ENCODE measurements at places on chromosomes 1 and 21.
A peak's percentile ranks its signal among the peaks of the same experiment; 100 is the strongest.

DNA sequence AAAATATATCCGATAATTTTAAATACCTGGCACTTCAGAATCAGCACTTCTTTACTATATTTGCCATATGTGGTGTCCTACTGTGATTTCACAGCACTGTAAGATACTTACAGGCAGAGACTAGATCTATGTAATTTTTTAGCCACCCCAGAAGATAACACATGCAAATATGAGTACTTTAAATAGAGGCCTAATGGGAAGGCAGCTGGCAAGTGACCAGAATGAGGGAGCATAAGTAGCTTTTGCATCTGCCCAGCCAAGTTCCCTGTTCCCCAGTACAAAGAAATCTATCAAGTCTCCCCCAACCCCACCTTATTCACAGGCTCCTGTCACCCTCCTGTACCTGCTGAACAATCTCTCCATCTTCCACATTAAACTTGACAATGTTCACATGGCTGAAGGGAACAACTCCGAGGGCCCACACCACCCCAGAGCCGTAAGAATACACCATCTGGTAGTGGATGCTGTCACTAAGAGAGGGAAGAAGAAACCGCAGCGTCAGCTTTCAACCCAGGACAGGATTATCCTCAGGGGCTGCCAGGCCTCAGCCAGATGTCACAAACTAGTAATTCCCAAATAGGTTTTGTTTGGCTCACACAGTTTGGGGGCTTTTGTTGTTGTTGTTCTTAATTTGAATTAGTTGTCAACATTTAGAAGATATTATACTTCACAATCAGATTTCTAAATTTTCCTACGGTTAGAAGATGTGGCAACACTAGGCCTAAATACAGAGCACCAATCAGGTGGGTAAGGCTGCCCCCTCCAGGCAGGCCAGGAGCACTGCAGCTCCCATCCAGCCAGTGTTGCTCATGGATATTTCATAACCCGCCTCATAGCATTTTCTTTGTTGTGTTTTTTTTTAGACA is 10.4 kb downstream of the EMC1 start:
- peak; percentile 2 for DNase-seq

DNA sequence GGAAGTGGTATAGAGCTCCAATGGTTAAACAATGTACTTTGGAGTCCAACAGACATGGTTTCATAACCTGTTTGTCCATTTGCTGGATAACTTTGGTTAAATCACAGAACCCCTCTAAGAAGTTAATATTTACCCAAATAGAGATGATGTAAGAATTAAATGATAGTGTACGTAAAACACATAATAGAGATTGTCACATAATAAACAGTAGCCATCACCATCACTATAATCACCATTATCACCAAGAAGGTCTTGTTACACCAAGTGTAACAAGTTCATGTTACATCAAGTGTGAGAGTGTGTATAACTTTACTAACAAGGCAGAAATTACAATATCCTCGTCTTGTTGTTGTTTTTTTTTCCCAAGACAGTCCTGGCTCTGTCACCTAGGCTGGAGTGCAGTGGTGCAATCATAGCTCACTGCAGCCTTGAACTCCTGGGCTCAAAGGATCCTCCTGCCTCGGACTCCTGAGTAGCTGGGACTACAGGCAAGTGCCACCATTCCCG is 23.3 kb downstream of the NUCKS1 start:
- no peak for DNase-seq

- DNase-seq, result no peak
Observed at GRCh38 chr1:114512595-114513280, 1.7 kb upstream of the TRIM33 start.

DNA sequence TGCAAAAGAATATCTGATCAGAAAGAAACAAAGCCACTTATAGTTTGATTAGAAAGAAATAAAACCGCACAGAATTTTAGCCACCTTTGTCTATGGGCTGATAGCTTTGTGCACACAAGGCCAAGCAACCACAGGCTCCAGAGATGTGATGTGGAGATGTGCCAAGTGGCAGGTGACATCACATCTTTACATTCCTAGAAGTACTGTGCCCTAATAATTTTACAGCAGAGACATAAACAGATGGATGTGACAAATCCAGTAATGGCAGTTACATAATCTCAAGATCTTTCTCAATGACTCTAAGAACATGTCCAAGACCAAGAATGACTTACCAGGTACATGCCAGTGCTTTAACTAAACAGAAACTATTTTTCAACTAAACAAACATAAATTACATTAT is 159.5 kb downstream of the LTN1 start:
- DNase-seq, result no peak

DNA sequence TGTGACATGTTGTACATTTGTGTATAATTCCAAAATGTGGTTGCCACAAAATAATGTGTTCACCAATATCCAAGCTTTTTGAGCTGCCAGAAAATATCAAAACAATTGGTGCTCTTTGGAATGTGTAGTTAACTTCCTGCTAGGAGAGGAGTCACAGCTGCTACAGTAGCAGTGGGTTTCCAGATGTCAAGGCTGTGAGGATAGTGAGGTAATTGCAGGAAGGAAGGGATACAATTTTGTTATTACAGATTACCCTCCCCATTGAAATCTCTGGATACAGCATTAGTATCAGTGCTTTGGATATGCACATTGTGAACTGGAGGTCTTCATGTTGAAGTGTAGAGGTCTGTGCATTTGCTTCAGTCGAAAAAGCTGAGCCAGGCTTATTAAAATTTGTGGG is 253.2 kb downstream of the PTPRC start:
- DNase-seq, result no peak

DNA sequence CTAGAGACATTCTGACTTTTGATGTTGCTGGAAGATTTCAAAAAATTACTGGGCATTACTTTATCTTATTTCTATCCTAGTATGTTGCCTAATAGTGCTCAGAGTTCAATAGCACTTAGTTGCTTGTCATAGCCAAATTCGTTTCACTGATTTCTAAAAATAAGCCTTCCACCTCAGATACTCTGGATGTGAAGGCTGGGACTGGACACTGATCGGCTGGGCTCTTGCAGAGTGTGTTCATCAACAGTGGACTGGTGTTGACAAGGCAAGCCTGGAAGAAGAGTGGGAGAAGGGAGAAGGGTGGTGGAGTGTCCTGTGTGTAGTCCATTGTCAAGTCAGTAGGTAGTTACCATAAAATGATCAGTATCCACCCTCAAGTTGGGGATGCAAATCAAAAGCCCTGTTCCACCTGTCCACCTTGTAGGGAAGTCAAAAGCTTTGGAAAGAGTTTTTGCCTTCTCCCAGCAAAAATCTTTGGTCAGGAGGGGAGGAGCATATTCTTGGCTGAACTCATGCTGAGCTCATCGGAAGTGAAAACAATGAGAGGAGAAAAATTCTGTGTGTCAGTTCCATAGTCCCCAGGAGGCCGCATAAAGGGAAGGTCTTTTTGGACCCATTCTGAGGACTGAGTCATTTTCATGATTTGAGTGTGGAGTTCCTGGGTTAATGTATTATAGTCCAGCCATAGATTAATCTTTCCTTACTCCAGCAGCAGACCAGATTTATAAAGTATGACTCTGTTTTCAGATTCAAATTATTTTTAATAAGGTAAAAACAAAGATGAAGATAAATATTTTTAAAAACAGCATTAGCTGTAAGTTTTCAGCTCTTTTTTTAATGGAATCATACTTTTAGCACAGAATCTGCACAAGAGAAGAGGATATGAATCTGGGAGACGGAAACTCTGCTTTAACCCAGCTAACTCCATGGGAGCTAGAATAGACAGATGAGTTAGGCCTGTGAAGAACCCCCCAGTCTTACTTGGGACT is 99.5 kb upstream of the BMP8A start:
- no peak for DNase-seq

GRCh38 chr1:213986020-213986924 is 1.5 kb upstream of the PROX1 start:
- DNase-seq, result no peak

- no peak for DNase-seq
Observed at GRCh38 chr1:46800742-46801141, 1.9 kb downstream of the CYP4B1 start.

- no peak for DNase-seq
Observed at GRCh38 chr1:30787856-30788495, 30.4 kb upstream of the LAPTM5 start.

DNA sequence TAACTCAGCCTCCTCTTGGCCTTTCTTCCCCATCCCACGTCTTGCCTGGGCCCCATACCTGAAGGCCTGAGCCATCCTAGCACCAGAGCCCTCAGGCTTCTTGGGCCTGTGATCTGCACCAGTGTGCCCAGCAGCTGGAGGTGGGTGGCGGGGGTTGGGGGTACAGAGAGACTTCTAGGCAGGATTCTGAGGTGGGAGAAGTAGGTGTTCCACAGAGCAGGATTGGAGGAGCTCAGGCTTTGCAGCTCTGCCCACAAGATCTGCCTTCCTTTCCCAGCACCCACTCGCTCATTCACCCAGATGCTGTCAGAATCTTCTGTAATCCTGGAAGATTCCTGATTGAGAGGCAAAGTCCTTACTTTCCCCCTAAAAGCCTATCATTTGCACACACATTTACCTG is 10.0 kb upstream of the GJB5 start:
- no peak for DNase-seq

DNA sequence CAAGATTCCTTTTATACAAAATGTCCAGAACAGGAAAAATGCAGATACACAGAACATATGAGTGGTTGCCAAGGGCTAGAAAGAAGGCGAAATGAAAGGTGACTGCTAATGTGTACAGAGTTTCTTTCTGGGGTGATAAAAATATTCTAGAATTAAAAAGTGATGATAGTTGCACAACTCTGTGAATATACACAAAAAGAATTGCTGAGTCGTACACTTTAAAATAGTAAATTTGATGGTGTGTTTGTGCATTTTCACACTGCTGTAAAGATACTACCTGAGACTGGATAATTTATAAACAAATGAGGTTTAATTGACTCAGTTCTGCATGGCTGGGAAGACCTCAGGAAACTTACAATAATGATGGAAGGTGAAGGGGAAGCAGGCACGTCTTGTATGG is 23.9 kb downstream of the KLHDC7A start:
- DNase-seq, result no peak

GRCh38 chr1:239722035-239722434 is 335.7 kb downstream of the CHRM3 start:
- no peak for DNase-seq

DNA sequence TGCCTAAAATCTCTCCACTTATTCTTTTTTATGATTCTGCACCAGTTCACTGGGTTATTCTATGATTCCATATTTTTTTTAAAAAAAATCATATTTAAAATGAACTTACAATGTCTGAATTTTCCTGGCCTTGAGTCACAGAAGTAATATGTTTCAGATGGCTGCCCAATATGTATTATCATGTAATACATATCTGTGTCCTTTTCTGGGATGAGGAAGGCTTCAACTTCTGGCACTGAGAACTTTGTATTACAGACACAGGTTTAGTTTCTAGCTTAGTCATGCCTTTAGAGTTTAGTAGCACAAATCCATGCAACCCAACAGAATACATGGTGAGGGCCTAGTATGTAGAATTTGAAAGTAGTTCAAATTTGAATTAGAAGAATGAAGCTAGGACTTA is 7.8 kb upstream of the HSD17B7 start:
- no peak for DNase-seq

GRCh38 chr1:170863621-170864020 is 71.7 kb upstream of the MROH9 start:
- no peak for DNase-seq

GRCh38 chr1:231512147-231512698 is 16.2 kb upstream of the TSNAX start:
- DNase-seq, result no peak

- no peak for DNase-seq
Observed at GRCh38 chr1:209816923-209817322, 10.8 kb upstream of the UTP25 start.

GRCh38 chr1:228308085-228308601 is 98.5 kb downstream of the TRIM11 start:
- DNase-seq, result no peak

- no peak for DNase-seq
Observed at GRCh38 chr1:87684194-87684593, 355.5 kb downstream of the LMO4 start.

DNA sequence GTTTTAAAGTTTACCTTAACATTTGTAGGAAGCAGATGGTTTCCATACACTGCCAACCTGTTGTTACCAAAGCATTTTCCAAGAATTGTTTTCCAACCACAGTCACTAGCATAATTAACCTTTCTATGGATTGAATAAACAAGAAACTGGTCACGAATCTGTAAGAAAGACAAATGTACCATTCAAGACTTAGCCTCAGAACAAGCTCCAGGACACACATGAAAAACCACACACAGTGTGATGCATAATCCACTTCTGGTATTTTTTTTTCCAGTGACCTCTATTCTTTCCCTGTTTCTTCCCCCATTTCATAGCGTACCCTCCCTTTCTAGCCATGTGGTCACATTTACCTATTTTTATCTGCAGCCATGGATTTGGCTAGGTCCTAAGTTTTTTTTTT is 29.6 kb upstream of the C1orf87 start:
- no peak for DNase-seq

DNA sequence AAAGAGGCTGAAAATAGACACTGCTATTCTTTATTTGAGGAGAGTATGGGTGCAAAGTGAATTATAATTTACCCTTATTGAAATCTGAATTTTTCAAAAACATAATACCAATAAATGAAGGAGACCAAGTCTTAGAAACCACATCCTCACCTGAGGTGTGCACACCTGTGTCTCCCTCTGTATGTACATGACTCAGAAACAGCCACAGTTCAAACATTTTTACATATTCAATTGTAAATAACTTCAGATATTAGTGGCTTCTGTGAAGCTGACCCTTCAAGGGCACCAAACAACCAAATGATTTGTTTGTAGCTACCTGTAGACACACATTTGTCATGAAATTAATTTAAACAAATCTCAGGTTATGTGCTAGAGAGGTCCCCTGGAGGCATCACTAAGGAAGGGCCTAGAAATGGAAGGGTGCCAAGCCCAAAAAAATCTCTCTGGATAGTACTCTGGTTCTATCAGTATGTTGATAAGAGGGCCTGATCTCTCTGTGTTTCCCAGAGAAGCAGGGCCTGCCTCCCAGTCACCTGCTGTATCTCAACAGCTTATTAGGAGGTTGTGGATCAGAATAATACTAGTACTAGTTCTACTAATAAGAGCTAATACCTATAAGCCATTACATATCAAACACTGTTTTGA is 28.1 kb downstream of the ERI3 start:
- no peak for DNase-seq

GRCh38 chr1:199667089-199667488 is 360.4 kb upstream of the NR5A2 start:
- DNase-seq, result no peak

GRCh38 chr1:6322161-6322560 is 61.3 kb upstream of the GPR153 start:
- no peak for DNase-seq

GRCh38 chr1:14894811-14895560 is 258.6 kb upstream of the TMEM51 start:
- DNase-seq, result no peak

GRCh38 chr1:209805875-209806760 is at the start of gene IRF6:
IRF6 (minus strand) TSS chr1:209806142; CDS start chr1:209801413, 4,729 bp downstream.
- no peak for DNase-seq

DNA sequence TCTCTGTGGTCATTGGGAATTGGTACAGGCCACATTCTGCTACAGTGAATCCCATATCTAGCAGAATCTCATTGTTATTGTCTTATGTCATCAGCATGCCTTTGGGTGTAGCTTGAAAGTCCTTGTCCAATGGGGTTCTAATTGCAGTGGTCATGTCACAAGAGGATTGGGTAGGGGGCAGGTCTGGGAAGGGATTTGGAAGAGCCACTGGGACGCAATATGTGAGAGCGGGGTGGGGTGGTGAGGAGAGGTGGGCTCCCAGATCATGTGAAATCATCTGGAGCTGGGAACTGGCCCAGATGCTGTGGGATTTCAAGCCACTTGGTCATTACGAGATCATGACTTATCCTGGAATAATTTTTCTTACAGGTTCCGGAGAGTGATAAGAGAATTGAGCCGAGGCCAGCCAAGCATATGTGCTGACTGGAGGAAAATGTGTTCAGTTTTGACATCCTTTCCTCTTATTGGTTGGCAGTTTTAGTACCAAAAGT is 16.3 kb downstream of the CNIH3 start:
- DNase-seq, result no peak
